Fibroblast of skin of right quadriceps (primary cell): ENCODE measurements at places on chromosomes 13 and 19.

- peak; percentile 52 for DNase-seq
These were observed 213.4 kb downstream of the ENOX1 start for GRCh38 chr13:43573361-43573740.

GRCh38 chr13:63629591-63629990, 2213.9 kb upstream of the PCDH20 start:
- no peak for DNase-seq

DNA sequence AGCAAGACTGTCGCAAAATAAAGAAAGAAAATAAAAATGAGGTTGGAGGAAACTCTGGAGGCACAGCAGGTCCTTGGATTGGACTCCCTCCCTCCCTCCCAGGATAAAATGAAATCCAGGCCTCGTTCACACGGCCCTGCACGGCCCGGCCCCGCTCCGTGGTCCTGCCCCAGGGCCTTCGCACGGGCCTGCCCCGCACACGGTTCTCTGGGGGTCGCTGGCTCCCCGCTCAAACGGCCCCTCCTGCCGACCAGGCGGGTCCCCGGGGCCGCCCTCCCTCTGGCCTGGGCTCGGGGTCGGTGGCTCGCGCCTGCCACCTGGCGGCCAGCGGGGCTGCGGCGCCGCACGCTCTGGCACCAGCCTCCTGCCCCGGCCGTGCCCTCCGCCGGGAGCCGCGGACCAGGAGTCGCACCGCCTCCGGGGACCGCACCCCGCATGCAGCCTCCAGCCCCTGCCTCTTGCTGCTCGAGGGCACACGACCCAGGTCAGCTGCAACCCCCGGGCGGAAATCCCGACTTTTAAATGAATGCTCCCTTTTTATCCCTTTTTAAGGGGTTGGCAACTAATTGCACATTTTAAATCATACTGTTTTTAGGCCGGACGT, 1.5 kb upstream of the WDR18 start:
- DNase-seq = peak; percentile 49

- DNase-seq = no peak
These were observed 66.2 kb upstream of the XPO4 start for GRCh38 chr13:20968745-20969144.

GRCh38 chr13:100491164-100491842, 97.3 kb downstream of the GGACT start:
- peak; percentile 24 for DNase-seq

DNA sequence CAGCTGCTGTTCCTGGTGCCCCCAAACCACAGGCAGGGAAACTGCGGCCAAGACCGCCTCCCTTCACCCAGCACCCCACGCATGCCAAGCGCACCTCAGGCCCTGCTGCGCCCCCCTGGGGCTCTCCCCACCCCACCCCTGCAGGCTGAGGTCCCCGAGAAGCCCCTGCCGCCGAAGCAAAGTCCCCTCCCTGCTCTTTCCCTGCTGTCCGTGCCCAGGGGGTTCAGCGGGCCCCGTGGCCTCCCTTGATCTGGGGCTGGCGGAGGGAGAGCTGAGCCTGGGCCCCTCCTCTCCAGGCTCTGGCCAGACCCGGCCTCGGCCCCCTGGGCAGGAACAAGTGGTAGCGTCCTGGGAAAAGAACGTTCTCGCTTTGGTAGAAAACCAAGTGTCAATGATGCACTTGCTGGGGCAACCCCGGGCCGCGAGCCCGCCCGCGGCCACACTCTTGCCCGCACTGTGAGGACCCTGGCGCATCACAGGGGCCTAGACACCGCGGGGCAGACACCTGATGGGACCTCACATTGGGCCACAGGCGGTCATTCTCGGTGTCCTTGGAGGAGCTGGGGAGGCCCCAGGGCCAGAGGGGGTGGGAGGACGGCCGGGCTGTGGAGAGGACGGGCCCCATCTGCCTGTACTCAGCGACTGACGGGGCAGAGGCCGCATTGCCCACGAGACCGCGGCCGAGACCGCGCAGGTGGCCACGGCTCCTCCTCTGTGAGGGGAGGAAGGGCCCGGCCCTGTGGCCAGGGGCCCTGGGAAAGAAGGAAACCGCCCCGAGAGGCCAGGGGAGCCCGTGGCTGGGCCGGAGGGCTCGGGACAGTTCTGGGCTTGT, 29.0 kb downstream of the GPX4 start:
- no peak for DNase-seq

DNA sequence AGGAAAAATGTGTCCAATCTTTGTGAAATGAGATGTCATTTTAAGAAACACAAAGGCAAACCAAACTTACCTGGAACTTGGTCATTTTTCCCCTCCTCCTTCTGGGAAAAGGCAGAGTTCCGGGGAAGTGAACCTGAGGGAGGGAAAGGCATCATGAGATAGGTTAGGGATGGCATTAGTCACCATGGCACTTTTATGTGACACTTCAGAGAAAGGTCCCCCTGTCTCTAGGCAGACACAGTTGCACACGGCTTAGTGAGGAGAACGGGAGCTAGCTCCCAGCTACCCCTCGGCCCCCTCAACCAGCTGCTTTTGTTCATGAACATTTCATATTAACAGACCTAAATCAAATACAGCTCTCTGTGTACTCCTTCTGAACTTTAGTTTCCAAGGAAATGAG, 1.5 kb downstream of the ZNF235 start:
- no peak for DNase-seq

- DNase-seq = no peak
These were observed 103.8 kb downstream of the FGF14 start for GRCh38 chr13:102298051-102298450.

GRCh38 chr13:107743100-107743499, 472.2 kb downstream of the LIG4 start:
- no peak for DNase-seq

DNA sequence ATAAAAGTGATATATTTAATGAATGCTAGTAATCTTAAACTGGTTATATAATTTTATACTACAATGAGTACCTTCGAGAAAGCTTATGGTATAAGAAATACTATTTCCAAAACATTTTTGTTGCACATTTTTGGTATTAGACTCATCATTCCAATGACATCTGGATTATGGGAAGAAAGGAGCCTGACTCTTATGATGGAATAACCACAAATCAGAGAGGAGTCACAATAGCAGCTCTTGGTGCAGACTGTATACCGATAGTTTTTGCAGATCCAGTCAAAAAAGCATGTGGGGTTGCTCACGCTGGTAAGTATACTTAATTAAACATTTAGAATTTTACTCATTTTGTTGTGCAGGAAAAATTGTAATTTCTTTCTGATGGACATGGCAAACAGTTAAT, 3.9 kb downstream of the LACC1 start:
- peak; percentile 44 for DNase-seq

GRCh38 chr13:24146961-24147569, 13.5 kb upstream of the SPATA13 start:
- peak; percentile 63 for DNase-seq

- no peak for DNase-seq
These were observed 254.4 kb upstream of the KLF12 start for GRCh38 chr13:74388626-74389025.

DNA sequence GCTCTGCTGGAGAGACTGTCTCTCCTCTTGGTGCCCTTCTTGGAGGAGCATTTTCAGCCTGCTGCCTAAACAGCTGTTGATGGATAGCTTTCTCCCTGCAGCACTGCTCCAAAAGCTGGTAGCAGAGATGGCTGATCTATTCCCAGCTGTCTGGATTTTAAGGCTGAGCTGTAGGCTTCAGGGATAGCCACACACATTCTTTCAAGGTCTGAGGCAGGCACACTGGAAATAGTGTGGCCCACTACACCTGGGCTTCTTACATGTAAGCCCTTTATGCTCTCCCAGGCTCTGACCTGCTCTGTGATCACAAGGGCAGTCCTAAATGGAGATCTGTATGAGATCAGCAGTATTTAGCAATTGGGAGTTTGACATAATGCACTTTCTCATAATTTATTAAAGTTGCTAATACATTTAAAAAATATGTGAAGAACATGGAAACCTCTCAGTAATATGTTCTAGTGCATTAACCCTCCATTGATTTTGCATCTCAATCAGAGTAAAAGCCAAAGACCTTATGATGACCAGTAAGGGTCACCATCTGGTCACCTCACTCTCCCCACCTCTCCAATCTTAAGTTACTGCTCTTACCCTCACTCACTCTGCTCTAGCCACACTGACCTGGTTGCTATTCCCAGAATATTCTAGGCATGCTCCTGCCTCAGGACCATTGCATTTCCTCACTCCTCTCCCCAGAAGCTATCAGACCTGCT, 91.6 kb downstream of the MBNL2 start:
- no peak for DNase-seq

DNA sequence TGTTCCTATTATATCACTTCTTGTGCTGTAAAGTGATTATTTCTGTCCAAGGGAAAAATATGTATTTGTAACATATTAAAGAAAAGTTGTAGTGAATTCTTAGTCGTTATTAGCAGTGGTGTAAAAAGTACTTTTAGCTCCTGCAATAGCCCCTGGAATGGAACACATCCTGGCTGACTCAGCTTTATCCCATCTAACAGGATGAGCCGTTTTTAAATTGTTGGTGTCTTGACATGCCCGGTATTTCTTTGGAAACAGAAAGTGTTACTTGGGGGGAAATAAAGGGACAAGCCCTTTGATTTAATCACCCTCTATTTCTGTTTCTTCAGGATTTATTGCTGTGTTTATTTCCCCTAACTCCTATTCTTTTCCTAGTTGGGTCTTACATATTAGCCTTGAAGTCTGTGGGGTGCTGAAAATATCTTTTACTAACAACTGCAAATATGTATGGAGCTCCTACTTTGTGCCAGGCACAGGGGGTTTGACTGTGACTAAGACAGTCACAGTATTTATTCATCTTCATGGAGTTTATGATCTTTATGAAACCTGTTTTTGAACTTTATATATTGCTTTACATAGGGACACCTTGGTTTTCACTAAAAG, 17.9 kb downstream of the COG3 start:
- peak; percentile 19 for DNase-seq

- peak; percentile 89 for DNase-seq
These were observed 328.1 kb downstream of the MYO16 start for GRCh38 chr13:108957369-108958012.
